ENCODE measurements at places on chromosomes 7 and 10. TPM values are rescaled to one million over a fixed set of nuclear protein-coding genes. Genes with fewer than 3 reads are reported as not detected.

COL13A1 gene
- total RNA-seq: 1.3 TPM

NME8 gene
- total RNA-seq: not detected

GRCh38 chr7:122311050-122311700 lies 6.6 kb upstream of the FEZF1 start:
- no peak for DNase-seq

GRCh38 chr7:151551820-151552219 lies 32.1 kb upstream of the RHEB start:
- no peak for DNase-seq

DNA sequence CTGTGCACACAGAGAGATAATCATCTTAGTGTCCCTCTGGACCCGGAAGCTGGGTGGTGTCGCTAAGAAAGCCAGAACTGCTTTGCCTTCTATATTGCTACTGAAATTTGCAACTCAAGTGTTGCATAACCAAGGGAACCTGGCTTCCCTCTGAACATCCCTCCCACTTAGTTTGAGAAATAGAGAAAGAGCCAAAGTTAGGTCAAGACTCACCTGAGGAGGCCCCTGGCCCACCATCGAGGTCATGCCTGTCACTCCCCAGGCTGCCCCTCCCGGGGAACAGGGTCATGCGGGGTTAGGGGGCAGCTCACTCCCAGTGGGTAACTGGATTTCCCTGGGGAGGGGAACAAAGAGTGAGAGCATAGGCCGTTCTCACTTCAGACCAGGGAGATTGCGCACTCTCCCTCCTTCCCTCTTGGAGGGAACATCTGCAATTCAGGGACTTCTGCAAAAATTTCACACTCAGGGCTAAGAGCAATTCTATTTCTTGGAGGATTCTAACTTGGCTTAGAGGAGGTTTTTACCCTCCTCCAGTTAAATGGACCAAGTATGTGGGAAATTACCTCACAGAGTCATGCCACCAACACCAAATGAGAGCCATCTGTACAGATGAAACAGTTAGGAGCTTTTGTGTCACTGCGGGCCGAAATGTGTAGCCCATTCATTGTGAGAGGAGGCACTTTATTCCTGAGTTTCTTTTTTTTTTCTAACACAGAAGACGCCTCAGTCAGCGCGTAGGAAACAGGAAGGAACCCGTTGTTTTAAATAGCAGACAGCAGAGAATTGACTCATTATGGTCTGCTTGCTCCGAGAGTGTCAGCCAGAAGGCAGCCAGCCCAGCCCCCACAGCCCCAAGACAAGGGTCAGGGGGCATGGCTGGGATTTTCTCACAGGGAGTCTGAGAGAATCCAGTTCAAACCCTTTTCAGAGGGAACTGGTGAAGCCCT lies 221.3 kb downstream of the ARHGAP12 start:
- no peak for DNase-seq

TEX47 gene
- total RNA-seq: not detected

GRCh38 chr10:32923134-32923533 lies 34.9 kb downstream of the ITGB1 start:
- no peak for DNase-seq

DNA sequence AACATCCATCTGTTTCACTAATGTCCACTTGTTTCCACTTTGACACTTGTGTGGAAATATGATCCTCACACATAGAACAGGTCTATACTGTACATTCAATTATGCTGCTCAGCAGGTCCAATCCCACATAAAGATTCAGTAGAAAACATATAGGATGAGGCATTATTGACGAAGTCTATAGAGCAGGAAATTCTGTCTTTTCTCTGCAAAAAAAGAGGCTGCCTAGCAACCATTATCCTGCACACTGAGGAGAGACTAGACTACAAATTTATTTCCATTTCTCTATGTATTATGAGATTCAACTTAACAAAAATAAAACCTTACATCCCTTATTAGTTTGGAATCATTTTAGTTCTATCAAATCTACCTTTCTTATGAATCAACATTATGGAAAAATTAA lies 204.6 kb upstream of the POM121L12 start:
- DNase-seq: no peak

DNA sequence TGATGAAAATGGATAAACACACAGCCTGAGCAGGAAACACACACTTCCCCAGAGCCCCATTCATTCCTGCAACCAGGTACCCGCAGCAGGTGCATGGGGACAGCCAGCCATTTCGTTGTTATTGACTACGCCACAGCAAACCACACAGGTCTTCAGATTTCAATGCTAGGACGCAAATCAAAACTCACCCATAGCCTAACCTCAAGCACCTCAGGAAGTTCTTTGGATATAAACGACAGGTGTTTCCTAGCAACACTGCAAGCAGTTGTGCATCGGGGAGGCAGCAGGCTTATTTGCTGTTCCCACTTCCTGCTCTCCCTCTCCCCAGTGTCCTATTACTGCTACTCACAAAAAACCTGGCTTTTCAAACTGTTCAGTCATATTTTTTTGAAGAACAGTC lies 176.5 kb upstream of the FRMD4A start:
- DNase-seq: no peak

DNA sequence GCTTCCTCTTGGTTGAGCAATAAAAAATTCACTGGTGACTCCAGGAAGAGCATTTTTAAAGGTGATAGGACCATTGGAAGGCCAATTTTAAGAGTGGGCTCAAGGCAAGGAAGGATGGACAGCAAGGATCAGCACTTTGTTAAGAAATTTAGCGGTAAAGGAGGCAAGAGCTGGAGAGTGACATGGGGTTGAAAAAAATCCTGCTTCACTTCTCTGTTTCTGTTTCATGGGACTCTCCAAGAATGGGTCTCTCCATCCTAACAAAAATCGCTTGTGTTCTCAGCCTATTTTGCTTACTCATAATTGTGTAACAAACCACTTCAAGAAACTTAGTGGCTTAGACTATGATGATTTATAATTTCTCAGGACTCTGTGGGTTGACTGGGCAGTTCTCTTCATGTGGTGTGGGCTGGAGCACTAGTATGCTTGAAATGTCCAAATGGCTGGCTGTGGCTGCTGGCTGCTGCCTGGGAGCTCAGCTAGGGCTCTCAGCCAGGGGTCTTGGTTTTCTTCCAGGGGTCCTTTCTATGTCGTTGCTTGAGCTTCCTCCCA lies 59.8 kb upstream of the ZNRF2 start:
- no peak for DNase-seq

DNA sequence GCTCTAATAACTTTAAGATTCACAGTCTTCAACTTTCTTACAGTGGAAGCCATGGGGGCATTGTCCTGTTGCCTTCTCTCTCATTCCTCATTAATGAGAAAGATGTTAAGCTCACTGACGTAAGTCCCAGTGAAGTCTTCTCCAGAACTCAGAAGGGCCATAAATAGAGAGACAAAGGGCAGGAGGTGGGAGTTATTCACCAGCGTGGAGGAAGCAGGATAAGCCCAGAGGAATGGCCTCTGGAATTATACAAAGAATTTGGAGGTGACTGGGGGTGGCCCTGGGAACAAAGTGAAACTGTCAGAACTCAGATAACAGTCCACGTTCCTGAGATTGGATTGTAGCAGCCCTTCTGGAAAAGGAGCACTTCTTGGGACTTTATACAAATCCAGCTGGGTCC lies 52.4 kb downstream of the SORBS1 start:
- DNase-seq: no peak

IGFBP1 gene
- total RNA-seq: not detected

TUBB8 gene
- not detected for total RNA-seq

DNA sequence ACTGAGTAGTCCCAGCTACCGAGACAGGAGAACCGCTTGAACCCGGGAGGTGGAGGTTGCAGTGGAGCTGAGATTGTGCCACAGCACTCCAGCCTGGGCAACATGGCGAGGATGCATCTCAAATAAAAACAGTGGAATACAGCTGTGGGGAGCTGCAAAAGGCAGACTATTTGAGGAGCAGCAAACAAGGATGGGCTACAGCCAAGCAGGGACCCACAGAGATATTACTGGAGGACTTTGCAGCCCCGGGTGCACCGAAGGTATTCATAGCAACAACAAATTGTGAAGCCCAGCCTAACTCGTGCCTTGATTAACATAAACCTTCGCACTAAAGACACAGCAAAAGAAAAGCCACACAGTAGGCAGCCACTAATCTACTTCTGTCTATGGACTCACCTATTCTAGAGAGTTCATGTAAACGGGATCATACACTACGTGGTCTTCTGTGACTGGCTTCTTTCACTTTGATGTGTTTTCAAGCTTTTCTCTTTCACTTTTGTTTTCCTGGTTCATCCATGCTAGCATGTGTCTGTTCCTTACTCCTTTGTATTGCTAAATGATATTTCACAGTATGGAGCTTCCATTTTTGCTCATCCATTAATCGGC lies 34.0 kb downstream of the PODXL start:
- DNase-seq: no peak

DNA sequence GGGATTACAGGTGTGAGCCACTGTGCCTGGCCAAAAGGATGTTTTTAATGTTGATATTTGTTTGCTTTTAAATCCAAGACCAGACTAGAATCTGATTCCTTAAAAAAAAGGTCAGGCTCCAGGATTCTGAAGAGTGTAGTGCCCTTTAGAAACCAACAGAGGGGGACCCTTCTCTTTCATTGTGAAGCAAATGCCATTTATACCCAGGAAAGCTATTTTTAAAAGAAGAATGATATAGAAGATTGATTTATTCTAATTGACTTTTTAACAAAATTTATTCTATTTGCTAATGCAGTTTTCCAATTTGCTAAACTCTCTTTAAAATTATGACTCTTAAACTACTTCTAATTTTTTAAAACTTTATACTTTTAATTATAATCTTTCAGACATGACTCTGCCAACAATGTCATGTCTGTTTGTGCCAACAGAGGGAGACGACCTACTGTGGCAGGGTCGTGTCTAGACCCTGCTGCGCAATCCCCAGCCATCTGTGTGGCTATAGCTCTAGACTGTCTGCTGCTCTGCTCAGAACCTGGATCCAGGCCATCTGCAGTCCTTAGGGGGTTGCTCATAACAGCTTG lies 201.0 kb upstream of the IMMP2L start:
- no peak for DNase-seq

- DNase-seq: peak; percentile 68
These were observed 150.3 kb upstream of the FAM20C start for GRCh38 chr7:41917-42565.

EVX1 gene
- not detected for total RNA-seq

TMEM176A gene
- total RNA-seq: 8.8 TPM

Measured in lower leg skin (tissue), 4 donors.